ENCODE measurements at places on chromosomes 3 and 15.

GRCh38 chr15:74783072-74783807 lies 1.4 kb downstream of the CSK start:
- no peak for DNase-seq

DNA sequence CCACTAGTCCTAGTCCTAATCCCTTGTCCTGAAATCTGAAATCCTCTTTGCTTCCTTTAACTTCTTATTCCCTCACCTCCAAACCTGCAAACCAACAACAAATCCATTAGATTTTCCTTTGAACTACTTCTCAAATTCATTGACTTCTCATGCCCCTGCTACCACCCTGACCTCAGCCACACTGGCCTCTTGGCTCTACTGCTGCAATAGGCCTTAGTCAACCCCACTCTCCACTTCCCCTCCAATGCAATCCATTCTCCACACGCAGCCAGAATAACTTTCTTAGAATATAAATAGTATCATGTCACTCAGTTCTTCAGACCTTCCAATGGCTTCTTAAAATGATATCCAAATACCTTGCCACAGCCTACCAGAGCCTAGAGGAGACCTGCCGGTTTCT lies 131.1 kb upstream of the GADL1 start:
- DNase-seq = no peak

DNA sequence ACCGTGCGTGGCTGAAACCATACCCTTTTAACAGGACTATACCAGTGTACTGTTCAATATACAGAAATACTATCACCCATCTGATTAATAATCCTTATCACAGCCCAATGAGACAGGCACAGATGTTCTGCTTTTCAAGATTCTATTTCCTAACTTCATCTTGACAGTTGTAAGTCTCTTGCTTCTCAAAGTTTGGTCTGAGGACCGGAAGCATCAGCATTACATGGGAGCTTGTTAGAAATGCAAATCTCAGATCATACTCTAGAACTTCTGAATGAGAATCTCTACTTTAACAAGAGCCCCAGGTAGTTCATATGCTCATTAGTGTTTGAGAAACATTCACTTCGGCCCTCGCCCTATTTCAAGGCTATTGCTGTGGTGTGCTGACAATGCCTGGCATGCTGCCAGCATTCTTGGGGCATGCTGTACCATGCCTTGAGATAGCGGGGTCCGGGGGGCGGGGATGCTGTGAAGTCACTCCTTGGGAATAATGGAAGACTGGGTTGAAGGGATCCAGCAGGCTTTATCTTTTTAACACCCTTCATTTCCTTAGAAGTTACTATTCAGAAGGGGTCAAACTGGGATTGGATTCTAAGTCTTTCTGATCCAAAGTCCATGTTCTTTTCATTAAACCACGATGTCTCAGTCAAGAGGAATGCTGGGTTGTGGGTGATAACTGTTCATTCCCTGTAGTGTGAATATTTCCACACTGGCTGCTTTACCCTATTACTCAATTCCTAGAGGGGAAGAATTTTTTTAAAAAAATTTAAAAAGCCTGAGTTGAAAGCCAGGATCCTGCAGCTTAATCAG lies 194.7 kb downstream of the LPP start:
- no peak for DNase-seq

DNA sequence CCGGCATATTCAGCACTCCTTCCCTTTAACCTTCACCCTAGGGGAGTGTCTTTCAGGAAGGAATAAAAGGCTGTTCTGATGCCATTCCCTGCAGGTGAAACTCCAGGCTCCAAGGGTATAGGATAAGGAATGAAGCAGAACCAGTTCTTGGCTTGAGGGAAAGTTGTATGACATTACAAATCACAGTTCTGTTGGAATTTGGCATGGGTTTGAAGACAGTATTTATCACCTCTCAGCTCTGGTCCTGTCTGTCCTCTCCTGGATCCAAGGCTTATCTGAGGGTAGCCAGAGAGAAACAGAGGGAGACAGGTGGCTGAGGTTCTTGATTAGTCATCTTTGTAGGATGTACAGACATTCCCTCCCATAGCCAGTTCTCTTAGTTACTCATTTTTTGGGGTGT lies 37.1 kb downstream of the RAB11A start:
- no peak for DNase-seq

DNA sequence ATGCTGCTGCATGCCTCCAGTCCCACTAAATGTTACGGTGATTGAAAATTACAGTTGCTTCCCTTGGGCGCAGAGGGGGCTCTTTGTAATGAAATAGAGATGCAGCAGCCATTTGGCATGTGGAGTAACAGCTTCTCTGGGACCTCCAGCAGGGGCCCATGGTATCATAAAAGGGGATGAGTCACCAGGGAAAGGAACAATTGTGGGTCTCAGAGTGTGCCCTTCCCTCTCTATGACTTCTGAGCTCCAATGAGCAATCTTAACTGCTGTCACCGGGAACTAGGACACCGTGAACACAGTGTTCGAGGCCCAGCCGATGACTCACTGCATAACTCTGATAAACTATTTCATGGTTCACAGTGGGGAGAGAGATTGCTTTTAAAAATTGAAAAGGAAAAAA lies 164.8 kb upstream of the NUDT16 start:
- no peak for DNase-seq

DNA sequence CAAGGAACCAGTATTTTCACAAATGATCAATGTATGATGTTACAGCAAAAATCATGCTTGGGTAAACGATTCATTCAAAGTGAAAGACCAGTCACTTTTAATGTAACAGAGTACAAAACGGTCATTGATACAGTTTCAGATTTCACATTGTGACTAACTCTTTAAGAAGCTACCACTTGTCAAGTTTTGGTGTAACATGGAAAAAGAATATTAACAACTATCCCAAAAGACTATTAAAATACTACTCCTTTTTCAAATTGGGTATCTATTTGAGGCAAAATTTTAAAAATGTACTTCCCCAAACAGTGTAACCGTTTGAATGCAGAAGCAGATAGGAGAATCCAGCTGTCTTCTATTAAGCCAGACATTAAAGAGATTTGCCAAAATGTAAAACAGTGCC lies 31.7 kb downstream of the AKAP13 start:
- DNase-seq = no peak

- DNase-seq = no peak
Observed at GRCh38 chr3:66140106-66140505, 80.7 kb upstream of the SLC25A26 start.

DNA sequence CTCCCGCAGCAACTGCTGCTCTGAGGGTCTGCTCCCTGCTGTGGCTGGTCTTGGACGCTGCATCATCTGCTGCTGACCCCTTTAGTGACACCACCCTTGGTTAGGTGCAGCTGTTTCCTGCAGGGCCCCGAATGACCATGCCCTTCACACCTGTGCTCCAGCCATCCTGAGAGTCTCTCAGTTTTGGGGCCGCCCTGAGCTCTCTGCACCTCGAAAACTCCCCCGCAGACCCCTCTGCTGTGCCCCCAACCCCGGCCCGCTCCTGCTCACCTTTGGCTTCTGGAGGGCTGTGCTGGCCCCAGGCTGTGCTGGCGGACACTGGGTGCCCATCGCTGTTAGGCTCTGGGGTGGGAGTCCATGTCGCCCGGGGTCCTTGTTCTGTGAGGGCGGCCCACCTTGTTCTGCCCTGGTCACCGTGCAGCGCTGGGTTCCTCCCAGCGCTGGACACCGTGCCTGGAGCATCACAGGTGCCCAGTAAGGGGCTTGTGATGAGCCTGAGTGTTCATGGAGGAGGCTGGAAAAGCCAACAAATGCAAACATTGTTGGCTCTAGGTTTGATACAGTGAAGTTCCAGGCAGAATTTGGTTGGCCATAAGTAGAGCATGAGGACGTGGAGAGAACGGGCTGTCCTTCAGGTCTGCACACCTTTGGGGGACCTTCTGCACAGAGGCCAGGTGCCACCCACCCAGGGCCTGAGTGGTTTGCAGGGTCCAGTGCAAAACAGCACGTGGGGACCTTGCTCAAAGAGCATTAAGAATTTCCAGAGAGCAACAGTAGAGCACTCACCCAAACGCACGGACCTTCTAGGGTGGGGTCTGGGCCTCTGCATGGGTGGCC lies 12.3 kb downstream of the ABTB1 start:
- no peak for DNase-seq

- DNase-seq = no peak
Observed at GRCh38 chr15:29451201-29451781, 181.7 kb upstream of the NSMCE3 start.

GRCh38 chr3:167493244-167493643 lies 19.4 kb upstream of the SERPINI2 start:
- DNase-seq = no peak

DNA sequence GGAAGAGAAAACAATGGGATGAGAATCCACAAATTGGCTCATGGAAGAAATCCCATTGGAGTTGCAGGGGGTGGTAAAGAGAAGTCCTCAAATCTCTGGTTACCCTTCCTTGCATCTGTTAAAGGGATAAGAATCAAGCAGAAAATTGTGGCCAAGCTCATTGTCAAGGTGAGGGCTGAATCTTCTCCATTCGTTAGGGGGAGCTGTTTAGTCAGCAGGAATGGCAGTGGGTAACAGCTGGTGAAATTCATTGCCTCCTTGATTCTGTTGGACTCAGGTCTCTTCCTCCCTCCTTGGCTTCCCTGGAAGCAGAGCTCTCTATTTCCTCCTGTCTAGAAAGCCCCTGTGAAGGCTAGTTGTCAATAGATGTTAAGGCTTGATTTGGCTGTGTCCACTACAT lies 343.1 kb upstream of the SEMA6D start:
- no peak for DNase-seq

DNA sequence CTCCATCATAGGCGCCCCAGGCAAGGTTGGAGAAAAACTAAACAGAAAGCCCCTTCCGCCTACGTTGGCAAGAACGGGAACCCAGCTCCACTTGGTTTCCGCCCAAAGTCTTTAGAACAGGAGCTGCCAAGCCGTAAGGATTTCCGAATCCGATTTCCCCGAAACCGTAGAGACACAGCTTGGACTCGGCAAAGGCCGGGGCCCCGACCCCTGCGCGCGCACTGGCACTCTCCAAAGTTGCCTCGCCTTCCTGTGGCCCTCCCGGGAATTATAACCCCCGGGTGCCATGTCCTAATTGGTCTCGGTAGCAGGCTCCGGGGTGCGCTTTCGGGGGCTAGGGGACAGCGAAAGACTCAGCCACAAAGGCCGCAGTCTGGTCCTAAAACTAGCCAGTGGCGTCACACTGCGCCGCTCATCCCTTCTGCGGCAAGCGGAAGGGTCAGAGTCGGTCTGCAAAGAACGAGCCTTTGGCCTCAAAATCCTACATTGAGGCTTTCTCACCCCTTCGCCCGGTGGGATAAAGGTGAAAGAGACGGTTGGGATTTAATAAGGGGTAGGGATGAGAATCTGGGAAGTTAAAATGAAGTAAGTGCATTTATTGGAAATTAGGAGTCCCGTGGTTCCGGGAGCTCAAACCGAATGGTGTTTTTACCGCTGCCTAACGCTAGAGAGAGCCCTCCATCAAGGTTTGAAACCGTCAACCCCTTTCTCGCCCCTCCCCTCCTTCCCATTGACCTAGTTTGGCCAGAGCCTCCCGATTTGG lies 6.8 kb downstream of the BCL6 start:
- DNase-seq = peak; percentile 49

GRCh38 chr3:195908694-195909581 lies 587 bp upstream of the TNK2 start:
- no peak for DNase-seq

GRCh38 chr3:13308380-13308801 lies 111.7 kb downstream of the NUP210 start:
- no peak for DNase-seq

DNA sequence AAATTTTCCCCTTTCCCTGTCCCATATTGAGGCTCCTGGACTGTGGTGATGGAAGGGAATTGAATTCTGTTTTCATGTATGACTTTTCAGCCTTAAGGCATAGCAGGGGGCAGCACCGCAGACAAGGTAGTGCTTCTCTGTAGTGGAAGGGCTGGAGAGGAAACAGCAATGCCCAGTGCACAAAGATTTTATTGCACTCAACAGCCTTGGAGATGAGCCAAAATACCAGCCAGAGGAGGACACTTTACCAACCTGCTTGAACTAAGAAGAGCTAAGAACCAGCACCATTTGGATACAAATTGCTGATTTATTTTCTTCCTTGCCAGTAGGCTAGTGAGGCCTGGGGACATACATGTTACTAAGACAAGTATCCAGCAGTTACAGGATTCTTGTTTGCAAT lies 98.7 kb downstream of the KCNMB2 start:
- DNase-seq = no peak

- no peak for DNase-seq
Observed at GRCh38 chr3:167228135-167228534, 152.0 kb downstream of the ZBBX start.

- DNase-seq = no peak
Observed at GRCh38 chr3:169699070-169699469, 35.6 kb upstream of the MECOM start.

DNA sequence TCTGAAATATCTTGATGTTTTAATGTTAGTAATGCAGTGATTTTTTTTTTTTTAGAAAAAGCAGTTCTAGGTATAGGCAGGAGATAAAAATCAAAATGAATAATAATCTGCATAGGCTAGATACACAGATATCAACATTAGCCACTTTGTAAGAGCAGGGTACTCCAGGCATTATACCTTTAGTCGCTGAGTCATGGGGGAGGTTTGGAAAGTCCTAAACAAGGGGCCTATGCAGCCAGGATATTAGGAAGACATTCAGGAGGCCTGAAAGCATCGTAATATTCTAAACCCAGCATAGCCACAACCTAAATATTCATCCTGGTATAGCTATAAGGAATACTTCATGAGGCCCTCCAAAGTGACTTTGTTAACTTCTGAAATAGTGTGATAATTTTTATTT lies 258.1 kb upstream of the NECTIN3 start:
- DNase-seq = no peak

DNA sequence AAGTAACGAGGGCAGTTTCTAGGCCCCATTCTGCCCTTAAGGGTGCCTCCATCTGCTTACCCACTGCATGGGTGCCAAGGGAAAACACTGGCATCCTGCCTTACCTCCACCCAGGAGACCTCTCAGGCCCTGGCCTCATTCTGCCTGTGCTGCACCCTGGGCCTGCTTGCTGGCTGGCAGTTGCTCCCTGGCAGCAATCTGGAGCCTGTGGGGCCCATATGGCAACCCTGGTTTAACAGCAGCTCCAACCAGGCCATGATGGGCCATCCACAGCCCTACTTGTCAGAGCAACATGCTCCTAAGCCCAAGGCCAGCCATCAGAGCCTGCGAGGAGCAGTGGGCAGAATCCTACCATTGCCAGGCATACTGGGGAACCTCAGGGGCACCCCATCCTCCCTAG lies 3.7 kb downstream of the C3orf18 start:
- DNase-seq = no peak

GRCh38 chr3:74636981-74637380 lies 22.5 kb upstream of the CNTN3 start:
- no peak for DNase-seq

DNA sequence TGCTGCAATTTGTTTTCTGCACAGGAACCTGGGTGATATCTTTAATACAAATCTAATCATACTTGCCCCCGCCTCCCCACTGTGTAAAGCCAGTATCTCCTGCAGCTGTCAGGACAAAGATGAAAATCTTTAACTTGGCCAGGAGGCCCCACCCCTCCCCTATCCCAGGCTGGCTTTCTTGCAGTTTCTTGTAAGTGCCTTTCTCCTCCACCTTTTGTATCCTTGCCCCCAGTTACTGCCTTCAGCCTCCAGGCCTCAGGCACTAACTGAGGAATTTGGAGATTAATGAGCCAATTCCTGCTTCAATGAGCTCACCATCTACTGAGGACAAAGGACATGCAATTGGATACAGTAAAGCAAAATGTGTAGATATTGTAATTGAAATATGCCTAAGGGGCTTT lies 6.5 kb downstream of the GCSAM start:
- no peak for DNase-seq

- no peak for DNase-seq
Observed at GRCh38 chr15:70519616-70520015, 243.7 kb downstream of the UACA start.

All from activated T-cell treated with anti-CD3 and anti-CD28 coated beads for 1 hour (primary cell).